ENCODE measurements at places on chromosomes 13 and 19. TPM values are rescaled to one million over a fixed set of nuclear protein-coding genes. Genes with fewer than 3 reads are reported as not detected.

The SMIM44 gene
- total RNA-seq: not detected

The PNMA8A gene
- total RNA-seq: 9.4 TPM

The RASAL3 gene
- 2.0 TPM for total RNA-seq

DNA sequence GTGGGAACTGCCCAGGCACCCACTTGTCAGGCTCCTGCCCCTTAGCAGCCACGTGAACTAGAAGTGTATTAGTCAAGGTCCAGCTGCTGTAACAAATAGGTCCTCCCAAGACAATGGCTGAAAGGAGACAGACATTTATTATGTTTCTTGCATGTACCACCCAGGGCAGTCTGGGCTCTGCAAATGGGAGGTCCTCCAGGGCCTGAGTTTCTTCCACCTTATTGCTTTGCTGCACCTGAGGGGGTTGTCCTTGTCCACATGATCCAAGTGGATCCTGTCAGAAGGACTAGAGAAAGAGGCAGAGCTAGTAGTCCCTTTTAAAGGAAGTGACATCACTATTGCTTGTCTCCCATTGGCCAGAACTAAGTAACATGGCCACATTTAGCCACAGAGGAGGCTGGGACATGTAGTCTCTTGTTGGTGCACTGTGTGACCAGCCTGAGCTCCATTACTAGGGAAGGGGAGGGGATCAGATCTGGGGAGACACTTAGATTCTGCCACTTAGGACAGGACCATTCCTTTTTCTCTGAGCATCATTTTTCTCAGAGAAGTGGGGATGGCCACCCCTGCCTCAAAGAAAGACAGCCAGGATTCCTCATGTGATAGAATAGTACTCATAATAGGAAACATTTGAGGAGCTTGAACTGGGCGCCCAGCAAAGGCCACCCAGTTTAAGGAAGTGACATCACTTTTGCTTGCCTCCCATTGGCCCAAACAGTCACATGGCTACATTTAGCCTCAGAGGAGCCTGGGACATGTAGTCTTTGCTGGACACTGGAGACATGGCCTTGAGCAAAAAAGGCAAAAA is 15.1 kb downstream of the CC2D1A start:
- DNase-seq: no peak

DNA sequence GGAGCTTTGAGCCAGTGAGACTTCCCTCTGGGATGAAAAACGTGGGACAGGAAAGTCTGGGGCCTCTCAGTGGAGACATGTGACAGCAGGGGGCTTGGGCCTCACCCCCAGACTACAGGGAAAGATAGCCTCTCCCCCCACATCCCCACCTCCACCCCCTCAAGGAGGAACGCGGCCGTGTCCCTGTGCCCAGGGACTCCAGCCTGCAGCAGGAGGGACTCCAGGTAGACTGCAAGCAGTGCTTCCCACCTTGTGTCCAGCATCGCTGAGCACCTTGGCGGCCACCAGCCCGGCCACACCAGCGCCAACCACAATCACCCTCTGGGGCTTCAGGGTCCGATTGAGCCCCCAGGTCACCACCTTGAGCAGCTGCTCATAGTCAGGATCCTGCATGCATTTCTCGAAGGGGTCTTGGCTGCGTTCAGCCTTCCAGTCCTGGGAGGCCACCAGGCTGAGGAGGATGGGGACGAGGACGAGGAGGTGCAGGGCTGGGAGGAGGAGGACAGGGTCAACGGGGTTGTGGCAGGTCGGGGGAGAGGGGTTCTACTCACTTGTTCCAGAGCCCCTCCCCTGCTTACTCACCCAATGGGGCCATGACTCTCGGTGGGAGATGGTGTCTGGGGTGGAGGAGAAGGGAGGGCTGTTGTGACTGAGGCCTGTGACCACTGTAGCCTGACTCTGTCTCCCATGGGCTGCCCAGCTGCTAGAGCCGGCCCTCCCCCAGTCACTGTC is 955 bp downstream of the IL4I1 start:
- no peak for DNase-seq

DNA sequence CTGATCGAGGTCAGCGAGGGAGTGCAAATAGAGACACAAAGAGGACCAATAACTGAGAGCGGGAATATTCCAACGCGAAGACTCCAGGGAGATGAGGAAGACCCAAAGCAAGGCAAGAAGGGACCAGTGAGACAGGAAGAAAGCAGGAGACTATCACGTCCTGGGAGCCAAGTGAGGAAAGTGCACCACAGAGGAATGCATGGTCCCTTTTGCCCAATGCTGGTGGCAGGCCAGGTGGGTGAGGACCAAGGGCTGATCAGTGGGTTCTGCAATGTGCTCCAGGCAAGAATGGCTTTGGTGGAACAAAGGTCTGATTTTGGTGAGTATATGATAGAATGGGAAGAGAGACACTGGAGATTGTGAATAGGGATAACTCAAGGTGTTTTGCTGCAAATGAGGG is 25.4 kb downstream of the CHST8 start:
- no peak for DNase-seq

- DNase-seq: no peak
Measured at GRCh38 chr19:35327642-35328041, 1.3 kb upstream of the CD22 start.

GRCh38 chr13:73293913-73294523 is 235.2 kb downstream of the KLF5 start:
- no peak for DNase-seq

- no peak for DNase-seq
Measured at GRCh38 chr19:10713317-10713716, 4.6 kb upstream of the DNM2 start.

DNA sequence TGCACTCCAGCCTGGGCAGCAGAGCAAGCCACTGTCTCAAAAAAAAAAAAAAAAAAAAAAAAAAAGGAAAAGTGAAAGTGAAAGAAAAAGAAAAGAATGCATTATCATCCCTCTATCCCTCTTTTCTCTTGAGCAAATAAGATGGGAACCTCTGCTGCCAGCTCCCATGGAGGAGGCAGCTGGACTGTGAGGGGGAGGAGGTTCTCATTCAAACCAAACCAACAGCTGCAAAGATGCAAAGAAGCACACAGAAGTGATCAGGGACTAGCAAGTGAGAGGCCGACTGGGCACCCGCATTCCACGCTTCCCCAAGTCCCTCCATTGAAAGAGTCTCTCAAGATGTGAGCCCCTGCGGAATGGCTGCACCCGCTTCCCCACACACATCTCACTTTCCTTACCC is 63.5 kb downstream of the TSHZ3 start:
- no peak for DNase-seq

- DNase-seq: no peak
Measured at GRCh38 chr19:16135430-16136127, 7.9 kb upstream of the HSH2D start.

- DNase-seq: no peak
Measured at GRCh38 chr13:66842766-66843165, 387.4 kb downstream of the PCDH9 start.

GRCh38 chr13:72853000-72853399 is 71.1 kb downstream of the PIBF1 start:
- no peak for DNase-seq

GRCh38 chr13:73060251-73061160 is 1.7 kb downstream of the KLF5 start:
- peak; percentile 41 for DNase-seq

DNA sequence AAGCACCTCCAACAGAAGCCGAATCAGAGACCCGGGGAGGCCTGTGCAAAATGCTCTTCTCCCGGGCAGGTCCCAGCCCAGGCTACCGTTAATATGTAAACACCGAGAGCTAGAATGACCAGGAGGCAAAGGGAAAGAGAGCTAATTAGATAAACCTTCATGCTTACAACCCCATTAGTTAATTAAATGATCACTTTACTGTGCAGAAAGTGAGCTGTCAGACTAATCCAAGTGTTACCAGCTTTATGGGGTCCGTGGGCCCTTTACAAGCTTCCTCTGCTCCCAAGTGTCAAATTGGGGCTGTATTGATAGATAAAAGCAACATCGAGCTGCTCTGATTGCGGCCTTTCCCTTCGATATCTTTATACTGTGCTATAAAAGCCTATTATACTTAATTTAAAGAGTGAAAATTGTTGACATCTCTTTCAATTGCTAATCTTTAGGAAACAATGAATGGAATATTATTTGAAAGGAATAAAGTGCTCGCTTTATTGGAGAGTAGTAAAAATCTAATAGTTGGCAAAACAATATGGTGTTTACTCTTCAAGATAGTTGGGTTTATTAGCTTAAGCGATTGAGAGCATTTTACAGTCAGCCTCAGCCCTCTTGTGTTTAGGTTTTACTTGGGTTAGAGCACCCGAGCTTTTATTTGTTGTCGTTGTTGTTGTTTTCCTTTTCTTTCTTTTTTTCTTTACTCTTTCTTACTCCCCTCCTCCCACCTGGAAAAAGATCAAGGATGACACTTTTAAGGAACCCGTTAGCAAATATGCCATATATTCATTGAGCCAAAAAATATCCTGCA is 189.3 kb upstream of the GPR12 start:
- DNase-seq: no peak

GRCh38 chr13:47475441-47475948 is 525.6 kb downstream of the SUCLA2 start:
- DNase-seq: no peak

GRCh38 chr13:21616205-21616866 is 12.4 kb upstream of the MICU2 start:
- DNase-seq: no peak
